ENCODE measurements at places on chromosomes 7 and 10.

- no peak for DNase-seq
These were observed 201.2 kb downstream of the TCERG1L start for GRCh38 chr10:131110241-131110783.

DNA sequence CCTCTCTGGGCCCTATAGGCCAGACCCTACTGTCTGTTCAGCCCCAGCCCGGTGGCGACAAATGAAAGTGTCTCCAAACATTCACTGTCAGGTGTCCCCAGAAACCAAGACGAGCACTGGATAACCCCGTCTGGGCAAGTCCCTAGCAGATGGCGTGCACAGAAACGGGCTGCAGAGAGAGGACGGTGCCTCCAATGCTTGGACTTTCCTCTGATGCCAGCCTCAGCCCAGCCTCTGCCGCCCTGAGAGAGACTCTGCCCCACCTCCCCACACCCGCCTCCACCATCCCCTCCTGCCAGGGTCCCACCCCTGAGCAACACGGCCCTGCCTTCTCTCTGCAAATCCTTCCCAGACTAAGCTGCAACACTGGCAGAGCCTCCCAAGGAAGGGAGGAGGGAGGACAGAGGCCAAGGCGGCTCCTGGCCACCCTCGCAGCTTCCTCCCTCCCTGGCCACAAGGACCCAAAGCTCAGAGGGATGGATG is 7.4 kb upstream of the LFNG start:
- no peak for DNase-seq

DNA sequence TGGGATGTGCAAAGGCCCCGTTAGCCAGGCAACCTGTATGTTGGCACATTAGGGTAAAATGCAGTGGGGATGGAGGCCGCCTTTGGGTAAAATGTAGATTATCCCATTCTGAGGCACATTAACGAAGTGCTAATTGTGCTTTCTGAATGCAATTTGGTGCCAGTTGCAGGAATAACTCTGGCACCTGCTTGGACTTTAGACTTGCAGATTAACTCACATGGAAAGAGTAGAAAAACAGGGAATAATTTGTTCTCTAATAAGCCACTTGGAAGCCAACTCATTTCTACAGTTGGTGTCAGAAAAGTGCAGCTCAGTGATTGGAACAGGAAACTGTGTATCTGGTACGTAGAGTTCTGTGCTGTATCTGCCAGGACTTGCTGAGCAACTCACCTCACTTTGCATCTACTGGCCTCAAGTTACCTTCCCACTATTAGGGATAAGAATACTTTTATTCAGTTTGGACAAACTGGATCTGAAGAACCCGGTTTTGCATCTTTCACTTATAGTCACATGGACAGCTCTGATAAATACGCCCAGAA is 377.4 kb upstream of the PODXL start:
- no peak for DNase-seq

GRCh38 chr7:103632972-103633371 is 187.0 kb upstream of the SLC26A5 start:
- no peak for DNase-seq

DNA sequence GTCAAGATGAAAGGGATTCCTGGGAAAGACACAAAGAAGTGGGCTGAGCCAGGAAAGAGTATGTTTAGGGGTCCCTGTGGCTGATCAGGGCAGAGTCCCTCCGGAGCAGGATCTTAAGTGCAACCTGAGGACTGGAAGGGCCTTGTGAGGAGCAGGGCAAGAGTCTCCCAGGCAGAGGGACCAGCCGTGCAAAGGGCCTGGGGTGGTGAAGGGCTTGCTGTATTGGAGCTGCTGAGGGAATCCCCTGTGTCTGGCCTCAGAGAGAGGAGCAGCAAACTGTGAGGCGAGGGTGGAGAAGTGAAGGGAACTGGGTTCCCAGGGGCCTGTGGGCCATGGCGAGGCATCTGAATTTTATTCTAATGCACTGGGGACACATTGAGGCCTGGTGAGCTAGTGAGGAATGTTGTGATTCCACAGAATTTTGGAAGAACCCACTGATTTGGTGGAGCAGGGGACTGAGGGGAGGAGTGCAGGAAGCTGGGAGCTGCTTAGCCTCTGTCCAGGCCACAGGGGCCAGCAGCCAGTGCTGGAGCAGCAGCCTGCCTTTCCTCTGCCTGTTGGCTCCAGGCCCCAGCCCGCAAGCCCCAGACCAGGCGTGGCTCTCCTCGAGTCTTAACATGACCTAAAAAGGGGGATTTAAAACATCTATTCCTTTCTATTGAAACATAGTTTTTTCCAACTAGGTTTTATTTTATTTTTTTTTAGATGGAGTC is 138.4 kb upstream of the IGFBP3 start:
- no peak for DNase-seq

DNA sequence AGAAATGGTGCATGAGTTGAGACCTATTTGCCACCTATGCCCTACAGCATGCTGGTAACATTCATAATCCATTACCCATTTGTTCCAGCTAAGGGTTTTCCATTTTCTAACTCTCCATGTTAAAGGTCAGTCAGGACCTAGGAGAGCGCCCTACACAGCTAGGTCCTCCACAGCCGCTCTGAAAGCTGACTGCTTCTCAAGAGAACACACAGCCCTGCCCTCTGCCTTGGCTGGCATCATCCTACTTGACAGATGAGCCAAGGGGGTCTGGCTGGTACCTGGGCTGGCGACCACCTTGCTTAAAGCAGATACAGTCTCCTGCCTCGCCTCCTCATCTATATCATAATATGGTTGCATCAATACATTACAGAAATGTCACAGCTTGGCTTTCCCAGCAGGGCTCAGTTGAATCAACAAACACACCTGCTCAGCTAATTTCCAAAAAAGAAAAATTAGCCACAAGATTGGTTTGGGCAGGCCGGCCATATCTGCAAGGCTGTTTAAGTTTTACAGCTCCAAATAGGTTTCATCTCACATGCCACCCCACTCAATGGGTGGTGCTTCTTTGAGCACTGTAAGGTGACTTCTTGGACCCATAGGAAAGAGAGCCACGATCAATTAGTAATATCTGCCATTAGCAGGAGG is 17.3 kb downstream of the TLL2 start:
- DNase-seq = no peak

DNA sequence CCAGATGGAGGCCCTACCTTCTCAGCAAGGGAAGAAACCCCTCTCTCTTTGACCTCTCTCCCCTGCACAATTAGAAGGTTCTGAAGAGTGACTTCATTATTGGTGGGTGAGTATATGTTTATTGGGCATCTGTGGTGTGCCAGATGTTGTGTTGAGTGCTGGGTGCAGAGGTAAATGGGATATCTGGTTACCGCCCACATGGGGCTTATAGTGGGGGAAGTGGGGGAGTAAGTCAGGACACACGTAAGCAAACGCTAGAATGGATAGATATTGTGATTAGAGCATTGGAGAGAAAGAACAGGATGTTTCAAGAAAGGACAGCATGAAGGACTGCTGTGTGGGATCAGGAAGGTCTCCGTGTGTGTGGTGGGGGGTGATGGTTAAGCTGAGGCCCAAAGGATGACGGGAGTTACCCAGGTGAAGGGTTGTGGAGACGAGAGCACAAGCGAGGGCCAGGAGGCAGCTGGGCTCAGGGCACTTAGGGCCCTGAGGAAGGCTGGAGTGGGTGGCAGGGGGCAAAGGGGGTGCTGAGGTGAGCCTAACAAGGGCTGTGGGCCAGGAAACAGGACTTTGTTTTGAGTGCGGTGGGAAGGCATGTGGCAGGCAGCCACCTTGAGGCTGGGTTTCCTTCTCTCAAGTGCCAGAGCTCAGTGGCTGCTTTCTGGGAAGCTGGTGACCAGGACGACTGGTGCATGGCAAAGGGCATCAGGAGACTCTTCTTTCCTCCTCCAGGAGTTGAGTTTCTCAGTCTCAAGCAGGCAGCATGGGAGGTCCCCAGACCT is 299.9 kb downstream of the RPS24 start:
- no peak for DNase-seq

- no peak for DNase-seq
These were observed 19.9 kb downstream of the CALD1 start for GRCh38 chr7:134799377-134799776.

GRCh38 chr7:607938-608337 is 88.3 kb upstream of the PDGFA start:
- DNase-seq = peak; percentile 58

DNA sequence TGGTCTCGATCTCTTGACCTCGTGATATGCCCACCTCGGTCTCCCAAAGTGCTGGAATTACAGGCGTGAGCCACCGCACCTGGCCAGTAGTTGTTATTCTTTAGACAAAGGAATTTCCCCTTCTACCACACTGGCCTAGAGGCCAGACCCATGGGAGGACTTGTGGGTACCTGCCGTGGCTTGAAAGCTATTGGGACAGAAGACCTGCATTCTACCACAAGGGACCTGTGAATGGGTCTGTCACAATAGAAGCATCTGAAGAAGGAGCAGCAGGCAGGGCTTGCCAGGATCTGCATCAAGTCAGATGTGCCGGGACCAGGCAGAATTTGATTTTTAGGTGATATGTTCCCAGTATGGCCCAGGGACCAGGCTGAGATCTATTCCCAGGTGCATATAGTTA is 356.9 kb downstream of the FGFR2 start:
- no peak for DNase-seq

- no peak for DNase-seq
These were observed 9.7 kb downstream of the GDF2 start for GRCh38 chr10:47331954-47332353.

DNA sequence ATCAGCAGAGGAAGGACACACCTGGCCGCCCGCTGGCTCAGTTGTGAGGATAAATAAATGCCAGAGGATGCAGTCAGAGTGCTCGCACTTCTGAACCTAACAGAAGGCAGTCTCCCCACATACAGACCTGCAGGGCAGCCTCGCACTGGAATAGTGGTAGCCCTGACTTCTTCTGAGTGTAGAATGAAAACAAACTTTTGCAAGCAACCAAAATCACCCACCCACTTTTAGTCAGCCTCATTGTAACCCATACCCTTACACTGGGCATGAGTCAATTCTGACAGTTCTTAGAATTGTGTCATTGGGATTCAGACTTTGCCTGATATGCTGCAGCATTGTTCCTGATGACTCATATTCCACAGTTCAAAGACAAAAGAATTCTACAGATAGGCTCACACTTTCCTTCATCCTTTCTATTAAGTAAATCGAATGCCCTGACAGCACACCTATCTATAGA is 167.0 kb upstream of the CDK1 start:
- DNase-seq = no peak

DNA sequence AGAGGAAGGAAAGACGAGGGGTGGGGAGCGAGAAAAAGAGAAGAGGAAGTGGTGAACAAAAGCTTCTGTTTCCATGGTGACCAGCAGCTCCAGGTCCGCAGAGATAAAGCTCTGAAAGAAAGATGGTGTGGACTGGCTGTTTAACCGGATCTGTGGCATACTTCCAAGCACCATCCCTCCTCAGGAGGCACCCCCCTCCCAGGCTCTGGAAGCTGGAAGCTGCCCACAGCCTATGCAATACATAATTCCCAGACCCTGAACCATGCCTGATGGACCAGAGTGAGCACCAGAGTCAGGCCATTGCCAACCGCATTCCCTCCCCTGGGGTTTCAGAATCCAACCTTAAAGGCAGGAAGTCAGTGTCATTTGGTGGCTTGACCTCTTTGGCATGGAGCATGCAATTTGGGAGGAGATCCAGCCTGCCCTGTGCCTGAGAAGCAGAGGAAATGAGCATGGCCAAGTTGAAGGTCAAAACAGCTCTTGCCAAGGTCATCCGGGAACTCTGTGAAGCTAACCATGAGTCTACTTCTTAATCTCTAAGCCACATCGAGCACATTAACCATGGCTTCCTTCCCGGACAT is 22.2 kb upstream of the CPXM2 start:
- DNase-seq = no peak

GRCh38 chr10:62540389-62540788 is 166.2 kb downstream of the ZNF365 start:
- no peak for DNase-seq

GRCh38 chr7:158325530-158326381 is 261.9 kb downstream of the PTPRN2 start:
- no peak for DNase-seq

- peak; percentile 76 for DNase-seq
These were observed 117.2 kb upstream of the KLF6 start for GRCh38 chr10:3902054-3902808.

GRCh38 chr10:124027651-124028050 is 65.7 kb downstream of the CHST15 start:
- no peak for DNase-seq

- peak; percentile 39 for DNase-seq
These were observed 19.4 kb downstream of the ZMIZ2 start for GRCh38 chr7:44767912-44768627.

GRCh38 chr7:4849390-4849789 is 12.4 kb downstream of the PAPOLB start:
- DNase-seq = peak; percentile 16

GRCh38 chr10:4943821-4944220 is 19.4 kb upstream of the AKR1C1 start:
- DNase-seq = no peak

DNA sequence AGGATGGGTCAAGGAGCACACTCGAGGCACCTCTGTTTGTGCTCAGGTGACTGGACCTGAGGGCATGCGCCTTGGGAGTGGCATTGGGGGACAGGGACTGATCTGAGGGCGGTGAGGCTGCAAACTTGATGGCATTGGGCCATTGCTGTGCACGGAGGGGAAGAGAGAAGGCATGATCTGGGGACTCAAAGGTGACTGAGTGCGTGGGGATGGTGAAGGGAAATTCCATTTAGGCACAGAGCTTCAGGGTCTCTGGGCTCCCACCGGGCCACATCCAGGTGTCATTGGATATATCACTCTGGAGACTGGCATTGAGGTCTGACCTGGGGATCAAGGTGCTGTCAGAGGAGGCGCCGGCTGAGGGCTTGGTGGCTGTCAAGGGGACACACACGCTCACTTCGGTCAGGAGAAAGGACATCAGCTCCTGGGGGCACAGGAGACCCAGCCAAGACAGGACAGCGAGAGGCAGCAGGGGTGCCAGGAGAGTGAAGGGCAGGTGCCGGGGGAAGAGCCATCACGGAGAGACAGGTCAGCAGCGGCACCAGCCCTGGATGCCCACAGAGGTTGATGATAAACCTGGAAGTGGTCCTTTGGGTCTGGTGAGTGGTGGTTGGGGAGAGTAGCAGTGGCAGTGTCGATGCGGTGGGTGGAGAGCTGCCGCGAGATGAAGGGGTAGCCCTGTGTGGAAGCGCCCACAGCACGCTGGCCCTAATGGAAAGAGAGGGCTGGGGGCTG is 5.5 kb downstream of the ADCK2 start:
- DNase-seq = no peak

DNA sequence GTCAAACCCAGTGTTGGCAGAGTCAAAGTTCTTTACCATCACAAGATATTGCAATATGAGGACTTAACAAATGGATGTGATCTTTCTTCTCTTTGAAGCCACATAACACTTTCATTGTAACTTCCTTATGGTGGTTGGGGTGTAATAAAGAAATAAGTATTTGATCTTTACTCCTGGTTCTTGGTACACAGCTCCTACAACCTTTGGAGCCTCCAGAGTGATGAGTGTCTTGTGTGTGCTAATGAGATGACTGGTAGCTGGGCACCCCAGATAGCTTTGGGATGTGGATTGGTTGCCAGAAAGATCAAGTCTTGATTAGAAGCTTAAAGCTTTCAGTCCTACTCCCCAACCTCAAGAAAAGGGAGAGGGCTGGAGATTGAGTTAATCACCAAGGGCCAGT is 31.1 kb upstream of the YAE1 start:
- DNase-seq = no peak
